Memory B cell (primary cell): ENCODE measurements at places on chromosomes 4 and X.

DNA sequence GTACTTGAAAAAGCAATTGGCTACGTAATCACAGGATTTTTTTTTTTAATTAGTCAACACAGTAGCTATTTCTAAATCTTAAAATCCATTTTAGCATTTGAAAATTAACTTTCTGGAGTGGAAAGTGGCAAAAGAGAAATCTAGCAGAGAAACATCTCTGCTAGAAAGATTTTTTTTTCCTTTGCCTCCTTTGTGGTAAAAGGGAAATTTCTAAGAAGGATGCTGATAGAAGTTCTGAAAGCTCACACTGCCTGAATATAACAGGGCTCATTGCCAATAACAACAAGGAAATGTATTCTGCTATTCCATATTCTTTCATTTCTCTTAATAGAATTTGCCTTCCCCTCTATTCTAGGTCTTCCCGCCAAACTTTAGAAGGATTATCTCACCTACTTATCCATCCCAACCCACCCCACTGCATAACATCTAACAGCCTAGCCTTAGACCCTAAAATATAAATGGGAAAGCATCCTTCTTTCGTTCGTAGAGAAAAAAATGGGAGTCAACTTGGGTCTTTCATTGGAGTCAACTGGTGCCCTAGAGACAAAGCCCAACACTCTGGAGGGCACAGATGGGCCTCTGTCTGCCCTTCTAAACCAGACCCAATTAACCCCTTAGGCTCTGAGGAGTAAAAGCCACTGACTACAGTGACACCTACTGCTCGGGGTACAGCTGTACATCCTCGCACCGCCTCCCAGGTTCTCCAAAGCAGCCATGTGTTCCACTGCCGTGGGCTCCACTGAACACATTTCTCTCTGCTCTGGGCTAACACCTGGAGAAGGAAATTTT lies 103.9 kb downstream of the MAML3 start:
- no peak for DNase-seq

GRCh38 chr4:113256946-113257345 lies 207.5 kb downstream of the ANK2 start:
- no peak for DNase-seq

GRCh38 chrX:106208154-106208553 lies 40.0 kb downstream of the PWWP3B start:
- no peak for DNase-seq

DNA sequence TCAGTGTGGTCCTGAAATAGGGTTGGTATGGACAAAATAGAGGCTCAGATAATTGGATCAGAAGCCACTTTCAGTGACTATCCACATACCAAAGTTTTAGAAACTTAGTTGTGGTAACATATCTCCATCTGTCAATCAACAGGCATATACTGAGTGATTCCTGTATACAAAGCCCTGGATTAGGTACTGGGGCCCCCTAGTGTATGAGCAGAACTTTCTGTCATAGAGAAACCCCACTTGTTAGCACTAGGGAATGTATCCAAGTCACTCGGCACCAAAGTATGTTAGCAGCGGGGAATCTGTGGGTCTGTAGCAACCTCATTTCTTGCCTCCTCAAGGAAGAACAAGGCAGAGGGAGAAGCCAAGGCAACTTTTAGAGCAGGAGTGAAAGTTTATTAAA lies 50.7 kb downstream of the MAP7D3 start:
- no peak for DNase-seq

DNA sequence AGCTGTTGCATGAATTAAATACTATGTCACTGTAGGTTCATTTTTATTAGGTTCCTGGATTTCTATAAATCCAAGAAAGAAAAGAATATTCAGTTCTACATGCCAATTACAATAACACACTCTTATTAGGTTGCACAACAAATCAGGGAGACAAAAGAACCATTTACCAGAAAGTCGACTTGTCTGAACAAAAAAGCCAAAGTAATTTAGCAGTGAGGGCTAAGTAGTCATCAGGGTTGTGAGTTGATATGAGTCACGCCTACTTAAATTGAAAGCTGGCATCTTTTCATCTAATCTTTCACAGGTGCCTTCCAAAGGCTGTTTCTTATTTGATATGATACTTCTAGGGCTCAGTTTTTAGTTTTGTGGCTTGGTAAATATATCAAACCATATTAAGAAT lies 25.4 kb upstream of the GNRHR start:
- DNase-seq: no peak

- DNase-seq: no peak
Measured at GRCh38 chr4:26806331-26806730, 54.3 kb upstream of the STIM2 start.
